ENCODE measurements at places on chromosomes 3 and 15.

- DNase-seq: no peak
Measured at GRCh38 chr15:45314960-45315359, 62.9 kb downstream of the SLC28A2 start.

DNA sequence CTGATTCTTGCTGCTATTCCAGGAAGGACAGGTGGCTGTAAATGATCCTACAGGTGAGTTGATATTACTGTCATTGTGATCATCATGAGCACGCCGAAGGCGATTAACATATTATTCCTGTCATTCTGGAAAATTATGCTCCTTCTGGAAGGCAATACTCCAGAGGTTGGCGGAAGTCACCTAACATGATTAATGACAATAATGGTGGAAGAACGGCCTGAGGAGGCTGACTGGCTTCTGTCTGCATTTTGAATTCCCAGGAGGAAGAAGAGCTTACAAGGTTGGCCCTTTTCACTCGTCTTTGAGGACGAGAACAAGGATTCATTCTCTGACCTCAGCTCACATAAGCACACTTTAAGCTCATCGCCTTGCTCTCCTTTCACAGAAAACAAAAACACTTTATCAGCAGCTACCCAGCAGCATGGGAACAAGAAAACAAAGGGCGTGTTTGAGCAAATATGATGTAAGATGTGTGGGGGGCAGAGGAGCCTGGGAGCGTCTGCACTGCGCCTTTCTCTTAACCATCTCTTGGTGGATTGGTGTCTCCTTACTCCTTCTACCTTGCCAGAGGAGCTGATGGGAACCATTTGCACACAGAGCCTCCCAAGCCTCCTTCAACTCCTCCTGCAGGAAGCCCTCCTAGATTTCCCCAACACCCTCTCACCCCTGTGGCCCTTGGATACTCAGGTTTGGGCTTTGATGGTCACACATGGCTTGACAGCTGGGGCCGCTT is 23.0 kb downstream of the ACSBG1 start:
- DNase-seq: no peak

GRCh38 chr3:195164573-195165264 is 106.2 kb downstream of the XXYLT1 start:
- DNase-seq: no peak

DNA sequence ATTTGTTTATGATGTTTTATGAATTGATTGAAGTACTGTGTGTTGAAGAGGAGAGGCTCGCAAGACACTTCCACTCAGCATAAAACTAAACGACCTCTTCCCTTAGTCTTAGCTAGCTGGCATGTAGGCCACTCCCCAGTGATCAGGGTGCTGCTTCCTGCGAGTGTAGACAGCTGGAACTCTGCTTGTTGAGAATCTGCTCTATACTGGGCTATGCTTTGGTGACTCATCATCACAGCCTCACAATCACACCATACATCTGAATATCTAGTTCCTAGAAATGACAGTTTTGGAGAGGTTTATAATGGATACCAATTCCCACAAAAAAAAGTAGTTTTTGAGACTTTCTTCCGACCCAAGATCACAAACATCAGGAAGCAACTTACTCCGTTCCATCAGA is 1.5 kb upstream of the SLC24A5 start:
- no peak for DNase-seq

DNA sequence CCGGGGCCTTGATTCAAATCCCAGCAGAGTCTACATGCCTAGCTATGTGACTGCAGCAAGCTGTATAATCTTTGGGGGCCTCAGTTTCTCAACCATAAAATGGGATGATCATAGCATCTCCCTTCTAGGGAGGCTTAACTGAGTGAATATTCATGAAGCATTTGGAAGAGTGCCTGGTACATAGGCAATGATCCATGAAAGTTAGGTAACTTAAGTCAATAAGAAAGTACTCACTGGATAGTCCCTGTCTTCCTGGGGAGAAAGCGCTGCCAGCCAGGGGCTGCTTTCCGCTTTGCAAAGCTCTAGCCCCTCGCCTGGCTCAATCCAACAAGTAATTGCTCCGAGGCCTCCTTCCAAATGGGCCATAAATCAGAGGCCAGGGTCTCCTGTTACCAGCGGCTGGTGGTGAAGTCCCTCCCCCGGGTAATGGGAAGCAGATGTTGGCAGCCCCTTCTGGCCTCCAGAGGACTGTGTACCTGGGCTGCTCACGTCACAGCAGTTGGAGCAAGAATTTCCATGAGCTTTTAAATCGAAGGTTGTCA is 521.9 kb upstream of the PROK2 start:
- no peak for DNase-seq

Data from GM23248 (cell line).